Stimulated activated CD4-positive, alpha-beta T cell treated with anti-CD3 and anti-CD28 coated beads, TNF-alpha, amount 100 ng/mL, for 4 hours (primary cell): ENCODE measurements at places on chromosomes 6 and 20.

- DNase-seq, result no peak
These were observed 7.2 kb upstream of the NELFCD start for GRCh38 chr20:58973866-58974265.

GRCh38 chr6:24357336-24358218 lies at the start of gene DCDC2:
TSS of gene DCDC2 (minus strand) at chr6:24358059. CDS start at chr6:24357750, 309 bp downstream.
- peak; percentile 9 for DNase-seq

- no peak for DNase-seq
These were observed 4.6 kb downstream of the PTPRK start for GRCh38 chr6:128515550-128516513.

DNA sequence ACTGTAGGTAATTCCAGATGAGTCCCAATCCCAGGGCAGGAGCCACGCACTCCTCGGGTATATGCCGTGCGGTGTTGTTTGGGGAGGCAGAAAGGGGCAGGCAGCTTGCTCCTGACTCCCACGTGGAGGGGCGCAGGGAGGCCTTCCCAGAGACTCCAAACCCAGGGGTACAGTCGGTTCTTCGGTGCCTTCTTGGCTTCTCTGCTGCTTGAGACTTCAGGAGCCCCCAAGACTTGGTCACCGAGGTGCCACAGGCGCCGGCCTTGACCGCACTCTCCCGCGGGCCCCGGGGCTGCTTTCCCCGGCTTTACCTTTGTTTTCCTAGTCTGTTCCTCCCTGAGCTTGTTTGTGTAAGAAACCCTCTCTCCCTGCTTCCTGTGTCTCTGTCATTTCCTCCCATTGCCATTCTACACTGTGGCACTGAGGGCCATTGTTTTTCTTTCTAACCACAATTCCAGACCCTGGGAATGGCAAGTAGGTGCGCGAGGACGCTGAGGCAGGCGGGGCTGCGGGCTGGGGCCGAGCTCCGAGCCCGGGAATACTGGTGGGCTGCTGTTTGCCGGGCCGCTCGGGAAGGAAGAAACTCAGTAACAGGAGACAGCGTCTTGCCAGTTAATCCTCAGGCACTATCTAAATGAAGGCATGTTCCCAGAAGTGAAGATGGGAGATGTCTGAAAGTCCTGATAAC lies 215.6 kb upstream of the HEY2 start:
- no peak for DNase-seq

DNA sequence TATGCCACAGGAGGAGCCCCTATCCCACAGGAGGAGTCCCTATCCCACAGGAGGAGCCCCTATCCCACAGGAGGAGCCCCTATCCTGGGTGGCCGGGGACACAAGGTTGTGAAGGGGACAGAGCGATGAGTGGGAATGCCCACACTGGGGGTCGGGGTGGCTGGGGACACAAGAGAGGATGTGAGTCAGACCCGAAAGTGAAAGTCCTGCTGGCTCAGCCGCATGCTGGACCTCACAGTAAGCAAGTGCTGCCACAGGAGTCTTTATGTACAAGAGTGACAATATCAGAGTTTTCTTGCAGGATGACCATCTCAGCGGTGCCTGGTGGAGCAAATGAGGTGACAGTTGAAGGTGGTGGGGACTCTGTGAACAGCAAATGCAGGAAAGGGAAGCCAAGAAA lies 93.7 kb downstream of the PSMB1 start:
- DNase-seq, result no peak
